D341Med (cell line): ENCODE measurements at places on chromosomes 16 and 17.

DNA sequence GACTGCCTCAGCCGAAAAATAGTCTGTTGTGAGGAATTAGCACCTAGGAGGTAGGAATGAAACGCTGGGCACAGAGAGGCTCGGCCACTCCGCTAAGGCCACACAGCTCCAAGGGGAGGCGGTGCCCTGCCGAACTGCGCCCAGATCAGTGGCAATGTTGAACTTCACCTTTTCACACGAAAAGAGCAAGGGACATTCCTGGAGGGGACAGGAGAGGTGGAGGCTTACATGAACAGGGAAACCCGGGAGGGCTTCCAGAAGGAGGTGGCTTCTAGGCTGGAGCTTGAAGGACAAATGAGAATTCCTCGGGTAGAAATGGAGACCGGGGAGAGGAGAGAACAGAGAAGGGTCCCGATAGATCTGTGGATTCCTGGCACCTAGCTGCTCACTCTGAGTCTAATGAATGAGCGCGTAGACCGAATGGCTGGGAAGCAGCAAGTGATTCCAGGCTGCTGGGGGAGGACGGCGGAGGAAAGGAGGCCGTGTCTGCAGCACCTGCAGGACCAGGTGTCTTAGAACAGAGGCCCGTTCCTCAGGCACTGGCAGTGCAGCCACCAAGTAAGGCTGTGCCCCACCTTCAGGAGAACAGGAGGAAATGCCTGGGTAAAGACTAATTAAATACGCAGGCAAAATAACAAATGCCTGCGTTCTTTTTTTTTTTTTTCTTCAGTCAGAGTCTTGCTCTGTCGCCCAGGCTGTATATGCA is 722 bp upstream of the SLC38A10 start:
- peak; percentile 82 for DNase-seq

DNA sequence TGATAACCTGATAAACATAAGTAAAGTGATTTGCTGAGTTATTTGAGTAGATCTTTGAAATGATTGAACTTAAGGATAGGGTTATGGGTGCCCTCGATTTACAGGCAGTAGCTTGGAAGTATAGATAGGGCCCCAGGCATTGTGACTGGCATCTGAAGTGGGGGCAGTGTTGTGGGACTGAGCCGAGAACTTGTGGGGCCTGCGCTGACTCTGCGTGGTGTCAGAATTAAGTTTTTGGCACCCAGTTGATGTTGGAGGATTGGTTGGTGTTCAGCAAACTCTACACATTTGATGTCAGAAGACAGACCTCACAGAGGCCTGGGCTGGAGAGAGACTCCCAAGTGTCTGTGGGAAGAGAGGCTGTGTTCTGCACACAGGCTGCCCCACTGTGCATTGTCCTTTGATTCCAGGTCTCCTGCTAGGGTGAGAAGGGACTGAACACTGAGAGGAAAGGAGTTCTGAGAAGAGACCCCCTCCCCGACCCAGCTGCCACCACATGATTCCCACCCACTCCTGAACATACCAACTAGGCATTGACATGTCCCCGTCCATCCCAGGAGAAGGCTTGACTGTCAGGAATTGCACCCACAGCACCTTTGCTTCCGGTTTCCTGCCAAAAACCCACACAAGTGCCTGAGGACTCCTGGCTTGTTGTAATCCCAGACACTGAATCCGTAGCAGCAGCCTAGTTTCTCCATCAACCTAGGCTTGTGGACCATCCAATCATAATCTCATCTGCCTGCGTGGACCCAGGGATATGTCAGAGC is 4.5 kb downstream of the ZNF267 start:
- no peak for DNase-seq

- no peak for DNase-seq
Observed at GRCh38 chr17:61331886-61332285, 67.8 kb upstream of the TBX2 start.

DNA sequence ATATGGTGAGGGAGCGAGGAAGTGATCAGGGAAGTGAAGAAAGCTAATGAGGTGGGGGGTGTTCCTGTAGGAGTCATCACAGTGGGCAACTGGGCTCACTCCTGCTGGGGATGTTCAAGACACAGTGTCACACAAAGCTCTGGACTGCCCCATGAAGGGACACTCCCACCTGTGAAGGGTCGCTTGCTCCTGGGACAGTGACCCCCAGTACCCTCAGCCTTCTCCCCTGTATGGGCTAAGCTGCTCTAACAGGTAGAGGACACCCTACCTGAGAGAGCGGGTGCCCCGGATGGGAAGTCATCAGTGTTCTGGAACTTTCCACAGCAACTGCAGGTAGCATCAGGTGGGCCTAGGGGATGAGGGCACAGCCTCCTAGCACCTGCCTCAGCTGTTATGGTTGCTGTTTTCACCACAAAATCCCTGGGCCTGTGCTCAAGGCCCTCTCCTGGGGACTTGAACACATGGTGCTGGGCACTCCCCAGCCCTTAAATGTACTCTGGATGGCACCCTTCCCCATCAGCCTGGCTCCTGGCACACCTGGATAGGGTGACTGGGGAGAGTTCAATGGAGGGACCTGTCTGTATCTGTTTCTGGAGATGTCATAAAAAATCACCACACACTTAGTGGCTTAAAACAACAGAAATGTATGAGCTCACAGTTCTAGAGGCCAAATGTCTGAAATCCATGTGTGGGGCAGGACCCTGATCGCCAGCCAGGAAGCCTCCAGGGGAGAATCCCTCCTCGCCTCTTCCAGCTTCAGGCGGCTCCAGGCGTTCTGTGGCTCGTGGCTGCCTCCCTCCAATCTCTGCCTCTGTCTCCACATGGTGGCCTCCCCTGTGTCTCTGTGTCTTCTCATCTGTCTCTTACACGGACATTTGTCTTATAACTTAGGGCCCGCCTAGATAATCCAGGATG is 104.0 kb upstream of the CDH5 start:
- no peak for DNase-seq

- peak; percentile 96 for DNase-seq
Observed at GRCh38 chr17:46841561-46842379, 9.6 kb upstream of the WNT9B start.

- no peak for DNase-seq
Observed at GRCh38 chr16:78574571-78574970, 475.1 kb downstream of the WWOX start.

- no peak for DNase-seq
Observed at GRCh38 chr17:76601065-76601464, 15.4 kb upstream of the ST6GALNAC2 start.
